Activated CD4-positive, alpha-beta memory T cell treated with anti-CD3 and anti-CD28 coated beads, Interleukin-2, amount 10 ng/mL, durations not matched to agents 7 days and 5 days (primary cell): ENCODE measurements at places on chromosomes 12 and 14. TPM values are rescaled to one million over a fixed set of nuclear protein-coding genes. Genes with fewer than 3 reads are reported as not detected.

CCDC198 gene
- not detected for total RNA-seq

HSPB8 gene
- total RNA-seq: not detected

GRCh38 chr12:127773520-127773919, 493.4 kb upstream of the TMEM132C start:
- no peaks in the 10 kb centered on the region for H3K27me3 ChIP-seq
- H3K4me1 ChIP-seq: no peaks in the 10 kb centered on the region
- H3K36me3 ChIP-seq: no peaks in the 10 kb centered on the region
- H3K27ac ChIP-seq: no peak overlapping the region
- DNase-seq: no peak

DNA sequence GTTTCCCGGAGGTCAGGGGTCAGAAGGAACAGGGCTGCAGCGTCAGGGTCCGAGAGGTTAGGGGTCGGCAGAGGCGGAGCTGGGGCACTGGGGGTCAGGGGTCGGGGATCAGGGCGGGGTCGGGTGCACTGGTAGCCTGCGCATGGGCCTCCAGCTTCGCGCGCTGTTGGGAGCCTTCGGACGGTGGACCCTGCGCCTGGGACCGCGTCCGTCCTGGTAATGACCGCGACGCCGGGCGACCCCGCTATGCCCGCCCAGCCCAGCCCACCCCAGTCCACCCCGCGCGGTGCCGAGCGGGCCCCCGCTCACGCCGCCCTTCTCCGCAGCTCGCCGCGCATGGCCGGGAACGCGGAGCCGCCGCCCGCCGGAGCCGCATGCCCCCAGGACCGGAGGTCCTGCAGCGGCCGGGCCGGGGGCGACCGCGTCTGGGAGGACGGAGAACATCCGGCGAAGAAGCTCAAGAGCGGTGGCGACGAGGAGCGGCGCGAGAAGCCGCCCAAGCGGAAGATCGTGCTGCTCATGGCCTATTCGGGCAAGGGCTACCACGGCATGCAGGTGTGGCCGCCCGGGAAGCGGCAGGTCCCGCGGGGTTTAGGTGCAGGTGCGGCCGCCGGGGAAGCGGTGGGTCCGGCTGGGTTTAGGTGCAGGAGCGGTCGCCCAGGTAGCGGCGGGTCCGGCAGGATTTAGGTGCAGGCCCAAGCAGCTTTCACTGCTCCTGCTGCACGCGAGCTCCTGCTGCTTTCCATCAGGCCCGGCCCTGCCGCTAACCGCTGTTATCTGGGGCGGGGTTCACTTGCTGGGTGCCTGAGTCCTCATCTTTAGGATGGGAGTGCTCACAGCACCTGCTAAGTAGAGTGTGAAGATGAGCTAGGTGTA, 743 bp downstream of the PUS1 start:
- peaks cover 25% of the 10 kb centered on the region for H3K36me3 ChIP-seq
- peak overlapping the region; percentile 99 for H3K4me3 ChIP-seq
- DNase-seq: peak; percentile 60
- H3K27ac ChIP-seq: peak overlapping the region; percentile 91

BCL7A gene
- 4.2 TPM for total RNA-seq

CCDC38 gene
- total RNA-seq: not detected
